Right cardiac atrium (tissue), 5 donors: ENCODE measurements at places on chromosomes 3 and 15. TPM values are rescaled to one million over a fixed set of nuclear protein-coding genes. Genes with fewer than 3 reads are reported as not detected.

The BNC1 gene
- 2.3 TPM for total RNA-seq

DNA sequence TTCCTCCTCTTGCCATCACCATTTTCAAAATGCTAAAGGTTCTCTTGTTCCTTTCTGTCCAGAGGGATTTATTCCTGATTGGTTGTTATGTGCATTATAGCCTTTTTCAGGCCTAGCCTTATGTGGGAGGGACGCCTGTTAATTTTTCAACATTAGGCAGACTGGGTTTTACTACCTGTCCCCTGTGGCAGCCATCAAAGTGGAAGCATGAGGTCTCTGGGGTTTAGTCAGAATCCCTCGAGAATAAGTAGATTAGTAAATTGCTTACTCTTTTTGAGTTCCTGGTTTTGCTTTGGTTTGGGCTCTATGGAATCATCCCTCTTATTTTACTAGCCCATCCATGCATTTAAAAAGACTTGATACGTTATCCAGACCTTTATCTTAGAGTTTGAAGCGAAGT lies 32.4 kb downstream of the PAK2 start:
- no peak for DNase-seq

The CILP gene
- total RNA-seq = 2.3 TPM

The OSBPL10 gene
- total RNA-seq = 4.9 TPM

The ATP11B gene
- total RNA-seq = 41.2 TPM

GRCh38 chr3:129632056-129632455 lies 25.6 kb upstream of the PLXND1 start:
- no peak for DNase-seq

The TYRO3 gene
- 8.4 TPM for total RNA-seq

The HAPLN3 gene
- 1.8 TPM for total RNA-seq

The MLF1 gene
- total RNA-seq = 355 TPM

- DNase-seq = no peak
Observed at GRCh38 chr3:73955494-73956070, 330.8 kb upstream of the PDZRN3 start.

GRCh38 chr15:63615935-63616334 lies 18.7 kb downstream of the FBXL22 start:
- no peak for DNase-seq

DNA sequence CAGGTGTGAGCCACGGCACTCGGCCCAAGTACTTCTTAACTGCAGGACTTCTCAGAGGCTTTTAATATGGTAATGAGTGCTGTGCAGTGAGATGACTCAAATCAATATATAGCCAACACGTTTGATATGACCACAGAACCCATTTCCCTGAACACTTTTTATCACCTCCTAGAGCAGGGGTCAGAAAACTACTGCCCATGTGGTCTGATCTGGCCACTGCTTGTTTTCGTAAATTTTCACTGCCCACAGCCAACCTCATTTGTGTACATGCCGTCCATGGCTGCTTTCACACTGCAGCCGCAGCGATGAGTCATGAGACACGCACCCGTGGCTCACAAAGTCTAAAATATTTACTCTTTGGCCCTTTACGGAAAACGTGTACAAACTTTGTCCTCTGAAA lies 179.2 kb downstream of the RORA start:
- DNase-seq = no peak

DNA sequence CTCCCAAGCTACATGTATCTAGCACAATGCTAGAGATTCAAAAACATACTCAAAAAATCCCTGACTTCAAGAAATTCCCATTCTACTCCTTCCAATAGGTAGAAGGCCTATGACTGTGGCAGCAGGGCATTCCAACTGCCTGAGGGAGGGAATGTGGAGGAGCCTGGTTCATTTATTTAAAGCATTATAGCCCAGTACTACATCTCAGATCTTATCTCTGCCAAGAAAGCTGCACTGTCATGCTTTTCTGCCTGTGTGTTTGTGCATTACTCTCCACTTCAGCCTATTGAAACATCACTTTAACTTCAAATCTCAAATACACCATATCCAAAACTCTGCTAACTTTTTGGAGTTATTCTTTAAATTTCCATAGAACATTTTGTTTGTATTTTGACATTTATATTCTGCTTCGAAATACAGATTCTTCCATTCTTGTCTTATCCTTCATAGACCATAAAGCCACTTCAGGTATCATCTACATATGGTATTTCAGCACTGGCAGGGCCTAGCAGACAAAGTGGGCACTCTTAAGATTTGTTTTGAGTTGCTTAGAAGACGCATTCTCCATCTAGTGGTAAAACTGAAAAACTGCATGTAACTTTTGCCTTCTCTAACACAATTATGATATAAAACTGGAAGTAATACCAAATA lies 59.1 kb upstream of the NEDD4 start:
- DNase-seq = no peak

The SH3GL3 gene
- total RNA-seq = 2.7 TPM

DNA sequence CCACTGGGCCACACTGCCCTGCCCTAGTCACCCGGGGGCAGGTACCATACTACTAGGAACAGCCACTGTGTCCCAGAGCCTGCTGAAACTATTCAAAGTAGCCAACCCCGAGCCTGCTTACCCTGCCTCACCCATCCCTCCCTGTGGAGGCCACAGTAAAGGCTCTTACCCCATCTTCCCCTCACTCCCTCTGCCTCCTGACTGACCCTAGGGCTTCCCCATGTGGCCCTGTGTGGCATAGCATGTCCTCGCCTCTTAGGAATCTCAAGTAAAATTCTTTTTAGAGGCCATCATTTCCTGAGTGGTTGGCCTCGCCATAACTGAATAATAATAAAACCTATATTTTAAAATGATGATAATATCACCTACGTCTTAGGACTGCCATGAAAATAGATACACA lies 112.2 kb upstream of the SLC6A11 start:
- no peak for DNase-seq

DNA sequence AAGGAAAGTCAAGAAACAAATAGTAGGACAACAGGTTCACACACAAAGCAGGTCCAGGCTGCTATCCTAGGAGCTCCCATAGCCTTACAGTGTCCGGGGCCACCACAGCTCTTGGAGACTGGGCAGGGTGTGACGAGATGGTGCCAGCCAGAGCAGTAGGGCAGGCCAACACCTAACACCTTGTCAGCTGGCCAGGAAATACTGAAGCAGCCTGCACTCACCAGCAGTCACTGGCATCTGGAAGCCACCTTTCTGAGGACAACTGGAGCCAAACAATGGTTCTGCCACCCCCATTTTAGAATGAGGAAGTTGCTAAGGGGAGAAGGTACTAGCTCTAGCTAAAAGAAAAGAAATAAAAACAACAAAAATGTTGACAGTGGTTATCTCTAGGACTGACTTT lies 47.2 kb downstream of the CCDC12 start:
- peak; percentile 80 for DNase-seq
